Tibial nerve (tissue), 4 donors: ENCODE measurements at places on chromosomes 3 and 15. TPM values are rescaled to one million over a fixed set of nuclear protein-coding genes. Genes with fewer than 3 reads are reported as not detected.
A peak's percentile ranks its signal among the peaks of the same experiment; 100 is the strongest.

Gene TRIM42
- not detected for total RNA-seq

- H3K4me1 ChIP-seq = no peaks in the 10 kb centered on the region
- H3K27me3 ChIP-seq = no peaks in the 10 kb centered on the region
- H3K36me3 ChIP-seq = no peaks in the 10 kb centered on the region
- H3K4me3 ChIP-seq = no peak overlapping the region
- DNase-seq = no peak
Measured at GRCh38 chr15:100764778-100765466, 114.7 kb upstream of the ALDH1A3 start.

GRCh38 chr3:177483182-177483967 is 286.1 kb upstream of the TBL1XR1 start:
- DNase-seq = no peak
- H3K4me1 ChIP-seq = no peaks in the 10 kb centered on the region
- no peak overlapping the region for H3K27ac ChIP-seq
- no peaks in the 10 kb centered on the region for H3K27me3 ChIP-seq

Gene GRM7
- 0.22 TPM for total RNA-seq

- no peaks in the 10 kb centered on the region for H3K36me3 ChIP-seq
- DNase-seq = no peak
- H3K27me3 ChIP-seq = no peaks in the 10 kb centered on the region
- H3K4me1 ChIP-seq = peaks cover 60% of the 10 kb centered on the region
- no peak overlapping the region for H3K4me3 ChIP-seq
Measured at GRCh38 chr3:128195802-128196201, 42.5 kb downstream of the EEFSEC start.

DNA sequence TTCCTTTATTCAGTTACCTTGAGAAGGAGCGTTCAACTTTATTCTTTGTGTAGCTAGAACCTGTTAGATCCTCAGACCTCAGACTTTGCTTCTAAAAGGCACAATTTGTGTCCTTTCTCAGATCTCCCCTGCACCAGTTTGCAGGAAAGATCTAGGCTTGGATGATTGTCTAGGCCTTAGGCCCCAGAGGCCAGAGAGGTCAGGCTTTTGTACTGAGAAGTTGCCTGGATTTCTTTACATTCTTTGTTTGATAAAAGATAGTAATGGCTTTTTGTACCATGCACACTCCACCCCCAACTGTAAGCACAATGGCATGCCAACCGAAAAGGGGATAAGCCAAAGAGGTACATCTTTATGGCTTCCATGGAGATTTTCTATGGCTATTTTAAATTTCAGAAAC is 719.6 kb upstream of the NR2F2 start:
- no peak for DNase-seq
- H3K4me3 ChIP-seq = no peak overlapping the region
- H3K36me3 ChIP-seq = no peaks in the 10 kb centered on the region
- no peaks in the 10 kb centered on the region for H3K4me1 ChIP-seq
- no peak overlapping the region for H3K27ac ChIP-seq

Gene TRH
- total RNA-seq = not detected

- no peak for DNase-seq
- H3K4me1 ChIP-seq = no peaks in the 10 kb centered on the region
- no peak overlapping the region for H3K4me3 ChIP-seq
- H3K27me3 ChIP-seq = no peaks in the 10 kb centered on the region
Measured at GRCh38 chr3:131360191-131360755, 21.3 kb upstream of the NUDT16 start.

Gene GOLGA8J
- not detected for total RNA-seq

Gene GJD2
- total RNA-seq = not detected

GRCh38 chr15:76183930-76184649 is 124.3 kb downstream of the TMEM266 start:
- H3K4me1 ChIP-seq = no peaks in the 10 kb centered on the region
- no peaks in the 10 kb centered on the region for H3K36me3 ChIP-seq
- DNase-seq = no peak
- H3K27me3 ChIP-seq = no peaks in the 10 kb centered on the region
- no peak overlapping the region for H3K4me3 ChIP-seq

DNA sequence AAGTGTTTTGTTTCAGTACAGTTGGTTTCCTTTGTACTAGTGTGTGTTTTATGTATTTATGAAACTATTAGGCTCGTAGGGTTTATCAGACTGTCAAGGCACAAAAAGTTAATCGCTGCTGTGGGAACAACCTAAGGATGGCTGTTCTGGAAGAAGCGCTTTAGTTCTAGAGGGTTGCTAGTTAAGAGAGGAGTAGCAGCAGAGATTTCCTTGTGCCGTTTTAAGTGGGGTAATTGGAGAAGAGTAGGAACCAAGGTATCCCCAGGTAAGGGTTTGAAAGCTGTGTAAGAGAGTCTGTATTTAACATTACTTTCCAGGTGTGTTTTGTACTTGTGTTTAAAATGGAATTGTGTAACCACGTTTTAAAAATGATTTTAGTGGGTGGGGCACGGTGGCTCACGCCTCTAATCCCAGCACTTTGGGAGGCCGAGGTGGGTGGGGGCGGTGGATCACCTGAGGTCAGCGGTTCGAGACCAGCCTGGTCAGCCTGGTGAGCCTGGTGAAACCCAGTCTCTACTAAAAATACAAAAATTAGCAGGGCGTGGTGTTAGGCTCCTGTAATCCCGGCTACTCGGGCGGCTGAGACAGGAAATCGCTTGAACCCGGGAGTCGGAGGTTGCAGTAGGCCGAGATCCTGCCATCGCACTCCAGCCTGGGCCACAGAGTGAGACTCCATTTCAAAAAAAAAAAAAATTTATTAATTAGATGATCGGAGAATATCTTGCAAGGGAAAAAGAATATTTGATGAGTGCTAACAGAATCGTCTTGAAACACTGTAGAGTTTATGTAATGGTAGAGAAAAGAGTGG is 2.6 kb downstream of the MORF4L1 start:
- H3K4me1 ChIP-seq = no peaks in the 10 kb centered on the region
- H3K4me3 ChIP-seq = peak overlapping the region; percentile 88
- H3K27me3 ChIP-seq = no peaks in the 10 kb centered on the region
- DNase-seq = no peak

DNA sequence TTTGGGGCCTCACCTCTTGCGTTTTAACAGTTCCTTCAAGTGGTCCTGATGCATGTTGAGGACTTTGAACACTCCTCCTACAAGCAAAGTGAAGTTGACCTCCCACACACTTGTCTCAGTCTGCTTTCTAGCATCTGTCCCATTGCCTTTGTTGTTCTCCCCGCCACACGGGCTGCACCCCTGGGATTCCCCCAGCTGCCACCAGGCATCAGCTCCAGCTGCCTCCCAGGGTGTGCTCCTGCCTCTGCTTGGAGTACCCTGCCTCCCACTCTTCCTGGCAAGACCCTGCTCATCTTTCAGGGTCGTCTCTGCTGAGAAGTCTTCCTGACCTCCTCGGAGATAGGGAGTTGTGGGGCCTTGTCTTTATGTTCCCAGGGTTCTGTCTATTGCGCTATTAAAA is 52.2 kb downstream of the IGF1R start:
- peaks cover 16% of the 10 kb centered on the region for H3K4me1 ChIP-seq
- DNase-seq = no peak
- no peaks in the 10 kb centered on the region for H3K36me3 ChIP-seq

Gene ISLR2
- total RNA-seq = 0.66 TPM
